Sigmoid colon (tissue), 7 donors: ENCODE measurements at places on chromosomes 1 and 21. TPM values are rescaled to one million over a fixed set of nuclear protein-coding genes. Genes with fewer than 3 reads are reported as not detected.

MMP23B gene
- 26.5 TPM for total RNA-seq

GRCh38 chr1:165376041-165376810 is 19.7 kb upstream of the LMX1A start:
- no peaks in the 10 kb centered on the region for H3K36me3 ChIP-seq
- no peaks in the 10 kb centered on the region for H3K4me1 ChIP-seq
- peak overlapping the region; percentile 88 for H3K27ac ChIP-seq
- DNase-seq: peak; percentile 95

- no peak overlapping the region for H3K27ac ChIP-seq
- H3K4me1 ChIP-seq: no peaks in the 10 kb centered on the region
- DNase-seq: no peak
- no peaks in the 10 kb centered on the region for H3K27me3 ChIP-seq
Measured at GRCh38 chr1:26540351-26540750, 10.8 kb downstream of the RPS6KA1 start.

DNA sequence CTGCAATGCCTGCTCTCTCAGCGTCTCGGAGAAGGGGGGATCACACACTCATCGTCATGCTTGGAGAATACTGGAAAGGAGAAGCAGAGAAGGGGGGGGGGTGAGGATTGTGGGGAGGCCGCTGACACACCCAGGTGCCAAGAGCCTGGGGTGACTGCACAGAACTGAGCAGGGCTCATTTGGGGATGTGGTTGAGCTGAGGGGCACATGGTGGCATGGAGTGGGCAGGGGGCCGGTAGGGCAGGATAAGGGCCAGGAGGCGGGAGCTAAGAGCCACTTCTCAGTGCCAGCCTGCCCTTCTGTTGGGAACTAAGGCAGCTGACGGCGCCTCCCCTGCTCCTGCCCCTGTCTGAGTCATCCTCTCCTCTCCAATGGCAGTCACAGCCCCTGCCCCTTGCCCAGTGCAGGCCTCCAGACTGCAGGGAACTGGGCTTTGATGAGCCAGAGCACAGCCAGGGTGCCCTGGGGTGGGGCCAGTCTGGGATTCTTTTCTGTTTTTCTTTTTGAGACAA is 27.2 kb downstream of the MRPL37 start:
- peaks cover 24% of the 10 kb centered on the region for H3K36me3 ChIP-seq
- H3K4me1 ChIP-seq: no peaks in the 10 kb centered on the region
- no peaks in the 10 kb centered on the region for H3K27me3 ChIP-seq
- no peak overlapping the region for H3K4me3 ChIP-seq

GRCh38 chr1:171850651-171851350 is 9.5 kb downstream of the DNM3 start:
- no peaks in the 10 kb centered on the region for H3K4me1 ChIP-seq
- no peak overlapping the region for H3K4me3 ChIP-seq
- H3K36me3 ChIP-seq: no peaks in the 10 kb centered on the region
- H3K27ac ChIP-seq: no peak overlapping the region

DNA sequence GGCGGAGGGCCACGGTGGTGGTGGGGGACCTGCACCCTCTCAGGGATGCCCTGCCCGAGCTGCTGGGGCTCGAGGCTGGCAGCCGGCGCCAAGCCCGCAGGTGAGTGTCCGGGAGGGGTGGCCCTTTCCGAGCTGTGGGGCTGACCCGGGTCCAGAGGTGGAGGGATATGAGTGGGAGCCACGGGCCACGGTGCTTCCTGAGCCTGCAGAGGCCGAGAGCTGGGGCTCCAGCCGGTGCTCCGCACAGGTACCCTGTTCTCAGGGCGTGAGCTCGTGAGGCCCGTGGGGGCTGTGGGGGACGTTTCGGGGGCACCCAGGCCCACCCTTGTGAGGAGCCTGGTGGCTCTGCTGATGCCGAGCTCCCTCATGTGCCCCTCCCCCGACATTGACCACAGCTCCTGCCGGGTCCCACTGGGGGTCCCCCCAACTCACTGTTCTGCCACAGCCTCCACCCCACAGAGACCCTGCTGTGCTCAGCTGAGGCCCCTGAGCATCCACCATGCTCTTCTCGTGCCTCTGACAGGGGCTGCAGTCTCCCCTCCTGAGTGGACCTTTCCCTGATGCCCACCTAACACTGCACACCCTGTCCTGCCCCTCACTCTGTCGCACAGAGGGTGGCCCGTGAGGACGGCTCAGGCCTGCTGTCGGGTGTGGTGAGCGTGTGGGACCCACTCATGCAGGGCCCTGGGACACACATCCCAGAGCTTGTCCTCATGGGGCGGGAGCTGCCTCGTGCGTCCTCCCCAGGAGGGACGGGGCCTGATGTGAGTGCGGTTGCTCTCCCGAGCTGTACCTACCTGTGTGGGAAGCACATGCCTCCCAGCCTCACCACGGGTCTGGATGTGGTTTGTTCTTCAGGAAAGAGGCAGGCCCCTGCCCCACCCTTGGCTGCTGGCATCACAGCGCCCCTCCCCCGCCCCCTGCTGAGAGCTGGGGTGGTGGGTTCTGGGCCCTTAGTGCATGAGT is 27.5 kb downstream of the SLX9 start:
- no peaks in the 10 kb centered on the region for H3K36me3 ChIP-seq
- peak overlapping the region; percentile 59 for H3K4me3 ChIP-seq
- peak; percentile 69 for DNase-seq
- peak overlapping the region; percentile 50 for H3K27ac ChIP-seq
- no peaks in the 10 kb centered on the region for H3K27me3 ChIP-seq

DNA sequence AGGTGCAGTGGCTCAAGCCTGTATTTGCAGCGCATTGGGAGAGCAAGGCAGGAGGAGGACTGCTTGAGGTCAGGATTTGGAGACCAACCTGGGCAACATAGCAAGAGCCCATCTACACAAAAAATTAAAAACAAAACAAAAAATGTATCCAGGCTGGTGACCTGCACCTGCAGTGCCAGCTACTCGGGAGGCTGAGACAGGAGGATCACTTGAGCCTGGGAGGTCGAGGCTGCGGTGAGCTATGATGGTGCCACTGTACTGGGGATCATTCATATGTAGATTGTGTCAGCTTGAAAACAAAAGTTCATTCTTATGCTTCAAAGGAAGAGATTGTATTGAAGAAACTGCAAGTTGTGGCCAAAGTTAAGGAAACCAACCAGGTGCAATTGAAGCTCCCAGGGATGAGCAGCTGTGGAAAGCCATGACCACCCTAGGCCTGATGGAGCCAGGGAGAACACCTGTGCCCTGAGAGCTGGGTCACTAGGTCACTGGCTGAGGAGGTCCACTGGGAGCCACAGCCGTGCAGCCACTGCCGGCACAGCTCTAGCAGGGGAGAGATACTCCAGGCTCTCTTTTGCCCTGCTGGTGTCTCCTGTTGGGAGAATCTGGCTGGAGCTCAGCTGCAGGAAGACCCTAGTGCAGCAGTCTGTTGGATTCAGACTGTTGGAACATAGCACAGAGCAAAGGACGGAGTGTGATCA is 13.3 kb upstream of the BRWD1 start:
- no peak for DNase-seq
- no peaks in the 10 kb centered on the region for H3K4me1 ChIP-seq
- no peaks in the 10 kb centered on the region for H3K36me3 ChIP-seq
- no peak overlapping the region for H3K27ac ChIP-seq
- no peaks in the 10 kb centered on the region for H3K27me3 ChIP-seq
- H3K4me3 ChIP-seq: no peak overlapping the region

- no peaks in the 10 kb centered on the region for H3K27me3 ChIP-seq
- DNase-seq: no peak
- H3K4me3 ChIP-seq: no peak overlapping the region
- no peaks in the 10 kb centered on the region for H3K36me3 ChIP-seq
Measured at GRCh38 chr1:186626356-186626932, 53.8 kb downstream of the PTGS2 start.

EIF2D gene
- total RNA-seq: 43.3 TPM

- no peak for DNase-seq
- peak overlapping the region; percentile 78 for H3K4me3 ChIP-seq
- H3K27ac ChIP-seq: peak overlapping the region; percentile 88
- peaks cover 32% of the 10 kb centered on the region for H3K36me3 ChIP-seq
Measured at GRCh38 chr1:20507248-20507563, 745 bp downstream of the MUL1 start.

DNA sequence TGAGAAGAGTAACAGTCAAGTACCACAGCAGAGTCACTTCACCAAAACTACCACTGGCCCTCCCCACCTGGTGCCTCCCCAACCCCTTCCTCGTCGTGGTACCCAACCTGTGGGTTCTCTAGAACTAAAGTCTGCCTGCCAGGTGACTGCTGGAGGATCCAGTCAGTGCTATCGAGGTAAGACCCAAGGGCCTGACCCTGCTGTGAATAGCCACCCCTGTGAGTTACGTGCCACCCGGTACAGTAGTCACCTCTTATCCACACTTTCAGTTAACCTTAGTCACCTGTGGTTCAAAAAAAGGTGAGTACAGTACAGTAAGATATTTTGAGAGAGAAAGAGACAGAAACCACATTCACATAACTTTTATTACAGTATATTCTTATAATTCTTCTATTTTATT is 16.5 kb downstream of the TTF2 start:
- no peaks in the 10 kb centered on the region for H3K4me1 ChIP-seq
- no peak overlapping the region for H3K4me3 ChIP-seq
- H3K27ac ChIP-seq: no peak overlapping the region
- no peak for DNase-seq
- H3K27me3 ChIP-seq: no peaks in the 10 kb centered on the region

GRCh38 chr1:70720109-70720508 is 309.0 kb downstream of the CTH start:
- no peak overlapping the region for H3K4me3 ChIP-seq
- H3K36me3 ChIP-seq: no peaks in the 10 kb centered on the region
- DNase-seq: no peak
- no peaks in the 10 kb centered on the region for H3K27me3 ChIP-seq

- no peak overlapping the region for H3K4me3 ChIP-seq
- no peak for DNase-seq
- no peaks in the 10 kb centered on the region for H3K4me1 ChIP-seq
- no peaks in the 10 kb centered on the region for H3K36me3 ChIP-seq
- H3K27ac ChIP-seq: no peak overlapping the region
- H3K27me3 ChIP-seq: no peaks in the 10 kb centered on the region
Measured at GRCh38 chr1:101131239-101131843, 105.5 kb upstream of the S1PR1 start.

GRCh38 chr1:169833179-169833901 is 38.6 kb upstream of the METTL18 start:
- H3K27me3 ChIP-seq: no peaks in the 10 kb centered on the region
- peaks cover 6% of the 10 kb centered on the region for H3K36me3 ChIP-seq
- no peaks in the 10 kb centered on the region for H3K4me1 ChIP-seq
- no peak overlapping the region for H3K4me3 ChIP-seq
- H3K27ac ChIP-seq: no peak overlapping the region
- no peak for DNase-seq

DNA sequence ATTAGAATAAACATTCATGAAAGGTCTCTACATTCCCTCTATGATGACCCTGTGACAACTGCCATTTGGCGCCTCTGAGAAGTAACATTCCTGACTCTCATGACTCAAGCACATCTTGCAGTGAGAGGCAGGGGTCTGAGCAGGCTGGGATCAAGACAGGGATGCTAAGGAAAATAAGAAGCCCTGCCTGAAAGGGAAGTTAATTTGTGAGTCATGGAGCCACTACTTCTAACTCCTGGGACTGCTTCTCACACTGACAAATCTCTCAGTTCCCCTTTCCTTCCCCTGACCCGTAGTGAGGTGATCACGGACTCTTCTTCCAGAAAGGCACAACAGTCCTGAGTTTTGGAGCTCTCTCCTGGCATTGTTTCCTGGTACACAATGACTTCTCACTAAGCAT is 231.9 kb downstream of the TNR start:
- H3K27ac ChIP-seq: no peak overlapping the region
- H3K36me3 ChIP-seq: no peaks in the 10 kb centered on the region
- no peaks in the 10 kb centered on the region for H3K27me3 ChIP-seq
- no peak overlapping the region for H3K4me3 ChIP-seq
- DNase-seq: no peak

- DNase-seq: no peak
- no peaks in the 10 kb centered on the region for H3K4me1 ChIP-seq
- no peak overlapping the region for H3K27ac ChIP-seq
- H3K36me3 ChIP-seq: peaks cover 18% of the 10 kb centered on the region
Measured at GRCh38 chr1:30950053-30950452, 41.5 kb upstream of the SDC3 start.

GRCh38 chr1:159945483-159946241 is at the start of gene IGSF9:
Gene IGSF9 (minus strand): TSS chr1:159945613. CDS start chr1:159943454, 2,159 bp downstream.
- DNase-seq: peak; percentile 90
- no peaks in the 10 kb centered on the region for H3K27me3 ChIP-seq
- peaks cover 15% of the 10 kb centered on the region for H3K4me1 ChIP-seq

DNA sequence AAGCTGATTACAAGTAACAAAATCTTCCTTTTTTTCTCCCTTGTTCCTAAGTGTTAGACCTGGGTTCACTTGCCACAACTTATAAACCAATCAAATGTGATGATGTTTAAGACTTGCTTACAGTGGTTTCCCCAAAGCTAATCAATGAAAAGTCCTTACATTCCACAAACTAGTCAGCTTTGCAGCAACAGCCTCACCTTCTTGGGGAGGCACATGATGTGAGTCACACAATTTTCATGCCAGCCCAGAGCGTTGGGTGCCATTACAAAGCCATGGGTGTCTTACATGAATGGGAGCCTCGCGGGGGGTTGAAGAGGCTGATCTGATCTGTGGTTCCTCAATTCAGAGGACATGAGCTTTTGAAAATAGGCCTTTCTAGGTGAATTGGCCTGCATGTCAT is 91.6 kb upstream of the UBE2U start:
- no peaks in the 10 kb centered on the region for H3K27me3 ChIP-seq
- no peaks in the 10 kb centered on the region for H3K36me3 ChIP-seq
- DNase-seq: no peak
- no peaks in the 10 kb centered on the region for H3K4me1 ChIP-seq
- no peak overlapping the region for H3K27ac ChIP-seq

DNA sequence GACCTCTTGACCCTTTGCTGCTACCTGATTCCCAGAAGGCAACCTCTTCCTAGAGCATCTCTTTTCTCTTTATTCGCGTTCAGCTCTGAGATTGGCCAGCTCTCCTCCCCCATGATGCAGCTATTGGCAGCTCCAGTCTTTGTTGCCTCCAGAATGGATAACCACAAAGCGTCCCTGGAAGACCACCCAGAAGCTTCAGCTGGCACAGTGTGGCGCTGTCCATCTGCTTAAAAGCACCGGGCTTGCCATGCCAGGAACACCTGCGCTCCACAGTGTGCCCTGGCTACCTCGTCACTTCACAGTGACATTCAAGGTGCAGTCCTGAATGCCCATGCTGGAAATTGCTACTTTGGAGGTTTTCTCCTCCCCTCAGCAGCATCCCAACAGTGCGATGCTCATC is 353.9 kb downstream of the LMO4 start:
- no peaks in the 10 kb centered on the region for H3K27me3 ChIP-seq
- no peak overlapping the region for H3K4me3 ChIP-seq
- H3K4me1 ChIP-seq: peaks cover 34% of the 10 kb centered on the region
- no peak overlapping the region for H3K27ac ChIP-seq
- no peak for DNase-seq

DNA sequence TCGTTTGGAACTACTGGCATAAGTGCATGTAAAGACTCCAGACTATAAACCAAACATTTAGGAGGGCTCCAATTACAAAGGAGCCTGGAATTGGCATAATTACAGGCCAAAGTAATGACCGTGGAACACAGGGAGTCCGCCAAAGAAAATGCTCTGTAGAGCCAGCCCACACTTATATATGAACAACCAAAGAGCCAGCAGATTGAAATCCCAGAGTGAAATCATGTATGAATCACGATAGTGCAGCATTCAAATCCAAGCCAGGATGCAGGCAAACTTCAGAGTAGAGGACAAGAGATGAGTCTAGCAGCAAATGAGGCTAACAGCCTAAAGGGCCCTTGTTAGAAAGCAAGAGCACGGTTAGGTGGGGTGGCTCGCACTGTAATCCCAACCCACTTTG is 13.1 kb downstream of the VPS26C start:
- H3K27me3 ChIP-seq: no peaks in the 10 kb centered on the region
- H3K4me3 ChIP-seq: no peak overlapping the region
- no peak overlapping the region for H3K27ac ChIP-seq
- H3K36me3 ChIP-seq: no peaks in the 10 kb centered on the region

RXRG gene
- 1.6 TPM for total RNA-seq
